ENCODE measurements at places on chromosomes 12 and 14.
A peak's percentile ranks its signal among the peaks of the same experiment; 100 is the strongest.

GRCh38 chr12:95601091-95601961 is 50.0 kb upstream of the USP44 start:
- DNase-seq = no peak

GRCh38 chr12:24770334-24770733 is 178.6 kb downstream of the BCAT1 start:
- no peak for DNase-seq

DNA sequence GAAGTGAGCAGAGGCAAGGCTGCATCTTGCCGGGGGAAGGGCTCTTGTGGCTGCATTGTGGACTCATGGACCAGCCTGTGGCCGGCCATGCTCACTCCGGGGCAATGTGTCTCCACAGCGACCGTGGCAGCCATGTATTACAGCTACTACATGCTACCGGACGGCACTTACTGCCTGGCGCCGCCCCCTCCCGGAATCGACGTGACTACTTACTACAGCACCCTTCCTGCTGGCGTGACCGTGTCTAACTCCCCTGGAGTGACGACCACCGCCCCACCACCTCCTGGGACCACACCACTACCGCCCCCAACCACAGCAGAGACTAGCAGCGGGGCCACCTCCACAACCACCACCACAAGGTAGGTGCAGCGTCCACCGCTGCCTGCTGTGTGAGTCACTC is 42.1 kb downstream of the SFSWAP start:
- DNase-seq = no peak

- DNase-seq = no peak
Observed at GRCh38 chr14:93150227-93151208, 34.2 kb downstream of the MOAP1 start.

DNA sequence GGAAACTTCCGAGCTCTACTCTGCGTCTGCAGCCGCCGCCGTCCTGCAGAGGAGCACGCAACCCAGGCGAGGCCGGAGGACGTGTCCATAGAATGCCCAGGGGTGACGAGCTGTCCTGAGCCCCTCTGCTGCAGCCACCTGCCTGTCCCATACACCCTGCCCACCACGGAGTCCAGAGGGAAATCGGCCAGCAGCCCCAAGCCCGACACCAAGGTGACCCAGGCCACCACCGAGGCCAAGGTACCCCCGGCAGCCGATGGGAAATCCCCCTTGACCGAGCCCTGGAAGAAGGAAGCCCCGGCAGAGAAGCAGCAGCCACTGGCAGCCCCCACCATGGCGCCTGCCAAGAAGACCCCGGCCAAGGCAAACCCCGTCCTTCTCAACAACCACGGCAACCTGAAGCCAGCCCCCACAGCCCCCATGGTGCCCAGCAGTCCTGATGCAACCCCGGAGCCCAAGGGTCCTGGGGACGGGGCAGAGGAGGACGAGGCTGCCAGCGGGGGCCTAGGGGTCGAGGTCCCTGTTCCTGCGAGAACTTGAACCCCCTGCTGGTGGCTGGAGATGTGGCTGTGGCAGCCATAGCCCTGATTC is 128.7 kb upstream of the C14orf180 start:
- DNase-seq = peak; percentile 12

DNA sequence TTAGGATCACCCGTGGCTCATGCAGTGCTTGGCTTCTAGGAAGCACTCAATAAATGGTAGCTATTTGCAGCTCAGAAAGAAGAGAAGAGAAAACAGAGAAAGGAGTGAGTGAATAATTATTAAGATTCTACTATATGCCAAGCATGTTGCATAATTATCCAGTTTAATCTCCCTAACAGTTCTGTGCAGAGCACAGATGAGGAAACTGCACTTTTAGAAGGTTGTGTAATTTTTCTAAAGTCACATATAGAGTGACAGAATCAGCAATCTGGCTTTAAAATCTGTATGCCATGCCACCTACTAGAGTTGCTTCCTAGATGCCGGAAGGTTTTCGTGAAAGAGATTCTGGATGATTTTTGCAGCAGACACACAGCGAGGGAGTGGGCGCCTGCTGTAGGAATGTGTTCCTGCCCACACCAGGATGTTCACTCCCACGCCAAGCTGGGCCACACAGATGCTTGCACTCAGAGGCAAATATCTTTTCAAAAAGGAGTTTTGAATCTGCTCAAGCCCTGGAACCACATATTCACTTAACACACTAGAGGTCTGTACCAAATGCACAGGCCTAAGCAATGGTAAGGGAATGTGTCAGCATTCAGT is 50.2 kb upstream of the SMCO2 start:
- DNase-seq = no peak

GRCh38 chr14:90405755-90406154 is 8.9 kb downstream of the CALM1 start:
- no peak for DNase-seq

- DNase-seq = no peak
Observed at GRCh38 chr14:22531451-22532344, 57.3 kb downstream of the DAD1 start.
